ENCODE measurements at places on chromosomes 4 and X. TPM values are rescaled to one million over a fixed set of nuclear protein-coding genes. Genes with fewer than 3 reads are reported as not detected.

IQCM gene
- total RNA-seq, result not detected

MAP3K15 gene
- under 0.01 TPM for total RNA-seq

TMPRSS11D gene
- total RNA-seq, result 15.1 TPM

DNA sequence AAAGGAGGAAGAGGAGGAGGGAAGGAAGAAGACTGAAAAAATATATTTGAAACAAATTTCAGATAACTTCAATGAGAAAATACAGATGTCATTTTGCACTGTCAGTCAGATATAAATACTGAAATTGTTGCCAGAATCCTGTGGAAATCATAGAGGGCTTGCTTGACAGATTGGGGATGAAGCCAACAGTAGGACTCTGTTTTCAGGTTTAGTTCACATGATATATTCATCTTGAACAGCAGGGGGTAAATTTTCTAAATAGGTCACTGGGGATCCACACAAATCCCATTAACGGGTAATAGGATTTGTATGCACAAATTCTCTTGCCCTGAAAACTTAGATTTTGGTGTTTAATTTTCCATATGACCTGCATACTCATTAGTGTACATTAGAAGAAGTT, 103.3 kb upstream of the PCDH18 start:
- DNase-seq, result no peak

DNA sequence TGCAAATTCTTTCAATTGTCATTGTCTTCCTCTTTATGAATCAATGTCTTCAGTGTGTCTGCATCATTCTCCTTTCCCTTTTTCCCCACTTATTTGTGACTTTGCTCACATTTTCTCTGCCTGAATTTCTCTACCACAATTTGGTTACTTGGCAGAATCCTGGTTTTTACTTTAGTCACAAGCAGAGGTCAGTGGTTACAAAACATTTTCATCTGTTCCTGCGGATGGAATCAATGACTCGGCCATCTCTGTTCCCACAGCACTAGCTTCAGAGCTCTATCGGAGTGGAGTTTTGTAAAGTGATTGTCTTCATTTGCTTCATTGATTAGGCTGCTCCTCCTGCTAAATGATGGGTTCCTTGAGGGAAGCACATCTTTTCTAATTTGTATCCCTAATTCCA, 501.3 kb upstream of the AADAT start:
- no peak for DNase-seq

DNA sequence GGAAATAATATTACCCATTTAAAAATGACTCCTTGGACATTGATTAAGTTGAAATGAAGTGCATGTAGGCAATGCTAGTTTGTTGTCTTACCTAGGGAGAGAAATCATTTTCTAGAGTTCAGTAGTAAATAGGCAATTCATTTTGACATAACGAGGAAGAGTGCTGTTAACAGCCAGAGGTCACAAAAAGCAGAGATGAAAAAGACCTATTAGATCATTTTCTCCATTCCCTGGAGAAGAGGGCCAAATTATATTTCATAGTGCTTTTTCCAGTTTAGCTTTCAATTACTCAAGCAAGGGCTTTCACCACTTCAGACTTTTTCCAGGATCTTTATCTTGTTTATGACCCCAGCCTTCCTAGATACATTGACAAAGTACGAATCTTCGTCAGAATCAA, 374.3 kb upstream of the GALNT7 start:
- DNase-seq, result no peak

- DNase-seq, result peak; percentile 89
Observed at GRCh38 chr4:23290656-23291055, 597.9 kb downstream of the GBA3 start.

DNA sequence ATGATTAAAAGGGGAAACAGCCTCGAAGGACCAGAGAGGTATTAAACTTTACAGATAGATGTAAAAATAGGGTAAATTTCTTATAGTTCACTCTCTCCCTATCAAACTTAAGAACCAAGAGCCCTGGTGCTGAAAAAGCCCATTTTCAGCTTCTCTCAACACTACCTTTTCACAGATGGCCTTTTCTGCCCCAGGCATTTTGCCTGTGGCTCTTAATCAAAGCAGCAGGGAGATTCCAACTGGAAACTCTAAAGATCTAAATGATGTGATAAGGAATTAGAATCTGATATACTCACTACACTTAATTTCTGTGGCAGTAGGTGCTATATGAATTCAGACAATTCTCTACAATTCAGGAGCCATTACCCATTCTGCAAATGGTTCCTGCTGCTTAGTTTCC, 60.0 kb downstream of the AMMECR1 start:
- DNase-seq, result no peak

DNA sequence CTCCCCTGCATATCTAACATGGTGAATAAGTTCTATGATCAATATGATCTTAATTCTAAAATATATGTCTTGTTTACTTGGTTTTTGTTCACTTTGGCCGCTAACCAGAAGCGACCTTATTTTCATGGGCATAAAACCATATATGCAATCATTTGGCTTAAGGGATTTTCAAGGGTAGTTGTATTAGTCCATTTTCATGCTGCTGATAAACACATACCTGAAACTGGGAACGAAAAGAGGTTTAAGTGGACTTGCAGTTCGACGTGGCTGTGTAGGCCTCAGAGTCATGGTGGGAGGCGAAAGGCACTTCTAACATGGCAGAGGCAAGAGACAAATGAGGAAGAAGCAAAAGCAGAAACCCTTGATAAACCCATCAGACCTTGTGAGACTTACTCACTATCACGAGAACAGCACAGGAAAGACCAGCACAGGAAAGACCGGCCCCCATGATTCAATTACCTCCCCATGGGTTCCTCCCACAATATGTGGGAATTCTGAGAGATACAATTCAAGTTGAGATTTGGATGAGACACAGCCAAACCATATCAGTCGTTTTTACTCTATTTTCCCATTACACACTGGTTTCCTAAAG, 114.3 kb upstream of the CPEB2 start:
- no peak for DNase-seq

DNA sequence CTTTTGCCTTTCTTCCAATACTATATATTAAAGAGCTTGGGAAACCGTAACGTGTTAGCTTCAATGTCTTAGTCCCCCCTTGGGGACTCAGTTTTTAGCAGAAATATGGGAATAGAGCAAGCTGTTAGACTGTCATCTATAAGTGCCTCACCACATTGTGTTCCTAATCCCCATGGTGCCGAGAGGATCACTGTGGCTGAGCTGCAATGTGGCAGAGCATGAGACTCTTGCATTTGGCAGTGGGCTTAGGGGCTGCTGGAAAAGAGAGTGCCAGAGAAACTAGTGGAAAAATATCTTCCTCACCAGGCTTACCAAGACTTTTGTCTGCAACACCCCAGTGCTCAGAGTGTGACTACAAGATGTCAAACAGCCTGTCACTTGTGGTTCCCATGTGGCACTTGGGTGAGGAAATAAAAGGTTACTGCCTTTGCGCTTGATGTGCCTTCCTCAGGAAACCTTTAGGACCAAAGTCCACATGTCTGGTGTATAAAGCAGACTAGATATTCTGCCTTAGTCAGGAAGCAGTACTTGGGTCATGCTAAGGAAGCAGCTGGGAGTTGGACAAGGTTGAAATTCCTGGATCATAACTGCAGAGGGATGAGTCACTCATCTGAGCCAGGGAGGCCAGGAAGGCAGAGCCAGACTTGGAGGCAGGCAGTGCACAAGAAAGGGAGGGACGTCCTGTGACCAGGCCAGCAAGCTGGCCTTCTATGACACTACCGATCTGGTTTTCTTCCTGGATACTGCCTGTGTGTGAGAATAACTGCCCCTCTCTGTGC, 9.7 kb upstream of the MAGEA4 start:
- DNase-seq, result peak; percentile 81

DNA sequence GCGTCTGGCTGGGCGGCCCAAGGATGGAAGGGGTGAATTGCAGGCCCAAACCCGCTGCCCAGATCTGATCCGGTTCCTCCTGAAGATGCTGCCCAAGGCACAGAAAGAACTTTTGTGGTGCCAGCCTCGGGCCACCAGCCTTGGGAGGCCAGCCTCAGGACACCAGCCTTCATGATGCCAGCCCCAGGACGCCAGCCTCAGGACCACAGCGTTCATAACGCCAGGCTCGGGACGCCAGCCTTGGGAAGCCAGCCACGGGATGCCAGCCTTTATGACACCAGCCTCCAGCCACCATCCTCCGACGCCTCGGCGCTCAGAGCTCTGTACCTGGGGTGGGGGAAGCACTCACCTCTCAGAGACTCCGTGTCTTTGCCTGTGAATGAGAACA, 107.8 kb downstream of the ADRA2C start:
- DNase-seq, result no peak

DNA sequence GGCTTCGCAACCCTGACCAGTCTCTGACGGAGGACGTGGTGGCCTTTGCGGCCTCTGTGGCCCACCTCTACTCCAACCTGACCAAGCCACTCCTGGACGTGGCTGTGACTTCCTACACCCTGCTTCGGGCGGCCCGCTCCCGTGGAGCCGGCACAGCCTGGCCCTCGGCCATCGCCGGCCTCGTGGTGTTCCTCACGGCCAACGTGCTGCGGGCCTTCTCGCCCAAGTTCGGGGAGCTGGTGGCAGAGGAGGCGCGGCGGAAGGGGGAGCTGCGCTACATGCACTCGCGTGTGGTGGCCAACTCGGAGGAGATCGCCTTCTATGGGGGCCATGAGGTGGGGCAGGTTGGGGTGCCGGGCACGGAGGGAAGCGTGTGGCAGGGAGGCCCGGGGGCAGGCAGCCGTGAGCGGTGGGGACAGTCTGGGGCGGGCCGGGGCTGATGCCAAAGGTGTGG, 1.2 kb downstream of the ABCD1 start:
- DNase-seq, result no peak

- DNase-seq, result no peak
Observed at GRCh38 chr4:16617435-16617834, 281.0 kb downstream of the LDB2 start.

GRCh38 chr4:4412641-4413372, 25.9 kb downstream of the NSG1 start:
- DNase-seq, result no peak

DNA sequence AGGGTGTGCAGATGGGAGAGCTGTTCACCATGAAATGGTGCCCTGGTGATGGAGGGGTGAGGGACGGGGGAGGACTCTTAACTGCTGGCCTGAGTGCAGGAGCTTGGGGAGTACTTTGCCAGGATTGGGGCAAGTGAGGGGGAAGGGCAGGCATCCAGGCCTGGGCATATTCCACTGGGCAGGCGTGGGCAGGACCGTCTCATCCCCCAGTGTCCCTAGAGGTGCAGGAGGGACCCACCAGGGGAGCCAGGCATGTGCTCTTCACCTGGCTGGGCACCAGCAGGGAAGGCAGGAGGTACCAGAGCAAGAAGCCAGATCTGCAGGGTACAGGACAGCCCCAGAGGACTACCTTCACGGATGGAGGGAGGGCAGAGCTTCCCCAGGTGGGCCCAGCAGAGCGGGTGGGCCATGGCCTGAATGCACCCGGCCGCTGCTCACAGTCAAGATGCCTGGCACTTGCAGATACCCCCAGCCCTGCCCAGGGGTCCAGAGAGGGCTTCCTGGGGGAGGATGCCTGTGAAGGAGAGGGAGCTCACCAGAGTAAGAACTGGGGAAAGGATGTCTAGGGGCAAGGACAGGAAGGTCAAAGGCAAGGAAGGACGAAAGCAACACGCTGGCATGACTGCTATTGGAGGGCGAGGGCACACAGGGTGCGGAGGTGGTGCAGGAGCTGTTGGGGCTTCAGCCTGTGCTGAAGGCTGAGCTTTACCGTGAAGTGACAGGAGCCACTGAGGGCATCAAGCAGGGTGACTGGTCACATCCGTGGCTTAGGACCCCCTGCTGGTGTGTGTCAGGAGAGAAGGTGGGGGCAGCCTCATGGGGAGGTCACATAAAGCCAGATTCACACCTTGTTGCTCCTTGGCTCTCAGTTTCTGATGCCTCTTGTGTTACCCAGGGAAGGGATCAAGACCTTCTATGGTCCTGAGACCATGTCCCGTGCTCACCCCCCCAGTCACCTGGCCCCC, 68.2 kb upstream of the NKX1-1 start:
- DNase-seq, result no peak

Measured in bronchial epithelial cell (primary cell).